H1 (cell line): ENCODE measurements at places on chromosomes 11 and 22.

DNA sequence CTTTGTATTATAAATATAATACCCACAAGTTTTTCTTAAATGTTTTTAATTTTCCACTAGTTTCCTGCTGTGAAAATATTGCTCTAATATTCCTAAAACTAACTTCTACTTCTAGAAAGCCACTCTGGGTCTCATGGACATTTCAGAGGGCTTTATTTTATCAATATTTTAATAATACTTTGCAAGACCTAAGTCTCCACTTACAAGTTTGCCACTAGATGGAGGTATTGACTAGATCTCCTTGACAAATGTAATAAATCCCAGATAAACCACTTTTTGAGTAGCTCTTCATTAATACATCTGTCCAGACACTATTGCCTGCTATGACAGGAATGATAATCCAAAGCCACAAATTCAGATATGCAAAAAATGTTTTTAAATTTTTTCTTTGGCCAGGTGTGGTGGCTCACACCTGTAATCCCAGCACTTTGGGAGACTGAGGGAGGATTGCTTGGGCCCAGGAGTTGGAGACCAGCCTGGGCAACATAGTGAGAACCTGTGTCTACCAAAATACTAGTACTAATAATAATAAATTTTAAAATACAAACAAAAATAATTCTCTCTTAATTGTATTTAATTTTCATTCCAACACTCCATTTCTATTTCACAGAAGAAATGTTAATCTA is 3.5 kb upstream of the ACAT1 start:
- no peak for DNase-seq

GRCh38 chr22:45460288-45461109 is 42.2 kb upstream of the FBLN1 start:
- DNase-seq: no peak

DNA sequence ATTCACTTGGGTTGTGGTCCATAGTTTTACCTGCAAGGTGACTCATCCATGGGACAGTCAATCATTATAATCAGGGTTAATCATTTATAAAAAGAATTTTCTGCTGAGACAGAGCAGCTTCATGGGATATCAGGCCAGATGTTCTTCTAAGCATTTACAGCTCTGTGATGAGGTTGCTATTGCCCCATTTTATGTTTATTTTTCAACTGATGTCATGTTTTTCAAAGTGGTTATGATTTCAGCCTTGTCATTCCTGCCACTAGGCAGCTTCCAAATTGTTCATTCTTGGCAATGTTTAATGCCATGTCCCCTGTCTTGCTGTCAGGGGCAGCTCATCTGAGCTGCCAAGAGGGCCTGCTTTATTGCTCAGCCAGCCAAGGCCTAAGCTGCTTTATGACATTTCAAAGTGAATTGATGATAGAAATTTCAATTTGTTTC is 35.9 kb upstream of the ZBED5 start:
- no peak for DNase-seq

DNA sequence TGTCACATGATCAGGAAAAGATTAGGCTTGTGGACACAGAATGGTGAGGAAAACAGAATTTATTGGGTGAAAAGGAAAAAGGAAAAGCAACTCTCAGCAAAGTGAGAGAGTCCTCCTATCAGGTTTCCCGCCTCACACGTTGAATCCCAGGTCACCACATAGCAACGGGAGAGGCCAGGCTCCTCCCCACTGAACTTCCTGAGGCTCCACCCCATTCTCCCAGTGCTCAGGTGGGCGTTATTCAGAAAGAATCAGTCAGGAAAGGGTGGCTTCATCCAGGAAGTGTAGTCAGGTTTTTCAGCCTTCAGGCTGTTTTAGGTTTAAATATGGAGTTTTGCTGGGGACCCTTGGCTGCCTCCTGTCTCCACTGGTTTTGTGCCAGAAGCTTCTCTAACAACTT is 66.9 kb downstream of the SPON1 start:
- no peak for DNase-seq

GRCh38 chr11:84261707-84262106 is 975.5 kb upstream of the CCDC90B start:
- DNase-seq: peak; percentile 46

DNA sequence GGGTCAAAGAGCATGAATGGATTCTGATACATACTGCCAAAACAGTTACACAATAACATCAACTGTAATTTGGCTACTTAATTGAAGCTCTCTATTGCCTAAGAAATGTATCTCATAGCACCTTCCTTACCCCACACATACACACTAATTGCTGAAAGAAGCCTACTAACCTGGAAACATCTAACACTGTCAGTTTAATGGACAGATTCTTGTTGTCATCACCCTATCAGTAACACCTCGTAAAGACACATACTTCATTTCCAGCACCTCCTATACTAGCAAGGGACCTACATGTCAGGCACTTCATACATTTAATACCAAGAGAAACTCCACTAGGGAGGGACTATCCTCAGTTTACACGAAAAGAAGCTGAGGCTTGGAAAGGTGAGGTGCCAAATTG is 9.9 kb downstream of the NAP1L4 start:
- no peak for DNase-seq

DNA sequence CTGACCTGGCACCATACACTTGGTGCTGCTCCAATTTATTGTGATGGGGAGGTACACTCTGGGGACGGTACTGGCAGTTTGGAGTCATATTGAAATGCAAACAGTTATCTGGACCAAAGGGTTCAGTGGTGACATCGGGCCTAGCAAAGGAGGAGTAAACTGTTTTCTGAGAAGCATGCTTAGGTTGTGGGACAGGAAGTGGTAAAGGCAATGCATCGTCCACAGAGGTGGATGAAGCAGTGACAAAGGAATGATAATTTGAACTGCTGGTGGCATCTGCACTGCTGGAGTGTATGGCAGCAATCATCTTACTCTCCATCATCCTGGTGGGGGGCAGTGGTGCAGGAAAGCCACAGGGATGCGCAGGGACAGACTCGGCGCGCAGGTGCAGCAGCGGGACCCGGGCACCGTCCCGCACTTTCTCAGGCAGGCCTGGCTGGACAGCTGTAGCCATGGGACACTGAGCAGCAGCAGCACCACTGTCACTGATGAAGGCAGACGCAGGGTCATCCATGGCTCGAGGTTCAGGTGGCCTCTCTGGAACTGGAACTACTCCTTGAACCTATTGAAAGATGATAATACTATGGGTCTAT is 28.0 kb upstream of the TP53AIP1 start:
- no peak for DNase-seq

DNA sequence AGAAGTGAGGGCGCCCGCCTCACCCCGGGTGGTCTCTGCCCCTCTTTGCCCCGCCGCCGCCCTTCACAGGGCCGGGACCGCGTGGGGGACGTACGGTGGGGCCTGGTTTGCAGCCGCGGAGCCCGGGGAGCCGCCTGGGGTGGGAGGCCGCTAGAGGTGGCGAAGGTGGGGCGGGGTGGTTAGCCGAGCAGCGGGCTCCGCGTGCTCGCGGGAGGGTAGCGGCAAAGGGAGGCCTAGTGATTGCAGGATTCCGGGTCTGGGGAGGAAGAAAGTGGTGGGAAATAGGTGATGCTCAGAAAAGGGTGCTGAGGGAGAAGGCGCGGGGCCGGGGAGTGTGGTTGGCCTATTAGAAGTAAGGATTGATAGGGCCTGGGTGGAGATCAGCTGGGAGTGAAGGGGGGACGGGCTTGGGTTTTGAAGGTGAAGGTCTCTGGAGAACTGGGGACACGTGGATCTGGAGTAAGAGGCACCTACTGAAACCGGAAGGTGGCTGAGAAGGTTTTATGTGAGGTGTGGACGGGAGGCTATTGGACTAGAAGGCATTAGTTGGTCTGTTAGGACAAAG is 571 bp downstream of the FAR1 start:
- peak; percentile 54 for DNase-seq

GRCh38 chr11:124812876-124813275 is 12.7 kb upstream of the MSANTD2 start:
- DNase-seq: no peak

DNA sequence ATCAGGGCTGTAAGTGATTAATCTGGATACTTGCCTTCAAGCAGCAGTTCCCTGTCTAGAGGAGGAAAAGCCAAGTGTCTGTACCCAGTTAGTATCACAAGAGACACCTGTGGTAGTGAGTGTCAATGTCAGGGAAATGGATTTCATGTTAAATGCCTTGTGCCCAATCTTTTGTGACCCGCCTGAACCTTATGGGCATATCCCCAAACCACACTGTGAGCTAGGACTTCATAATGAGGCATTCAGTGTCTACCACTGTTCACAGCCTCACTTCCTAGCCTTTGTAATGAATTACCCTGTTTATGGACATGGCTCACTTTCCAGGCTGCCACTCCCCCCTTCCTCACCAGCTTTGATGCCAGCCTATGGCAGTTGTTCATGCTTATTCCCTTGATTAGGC is 125.1 kb downstream of the TRIM44 start:
- no peak for DNase-seq

DNA sequence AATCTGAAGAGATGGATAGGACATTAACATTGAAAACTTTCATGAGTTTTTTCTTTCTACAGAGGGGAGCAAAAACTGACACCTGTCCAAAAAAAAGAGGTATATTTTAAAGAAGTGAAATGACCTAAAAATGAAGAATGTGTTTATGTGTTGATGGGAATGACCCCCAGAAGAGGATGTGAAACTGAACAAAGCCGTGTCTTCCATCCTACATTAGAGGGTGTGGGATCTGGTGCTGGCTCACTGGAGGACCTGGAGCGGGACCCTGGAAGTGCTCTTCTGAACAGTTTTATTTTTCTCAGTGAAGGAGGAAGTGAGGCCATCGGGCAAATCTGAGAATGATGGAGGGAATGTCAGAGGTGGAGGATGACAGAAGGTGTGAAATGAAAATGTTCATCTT is 470.1 kb downstream of the NTM start:
- no peak for DNase-seq

GRCh38 chr11:67410369-67410831 is 5.1 kb upstream of the CARNS1 start:
- DNase-seq: no peak

- DNase-seq: no peak
Observed at GRCh38 chr11:5928811-5929210, 13.2 kb upstream of the OR56A3 start.

GRCh38 chr11:61647529-61647928 is 32.7 kb upstream of the DAGLA start:
- DNase-seq: no peak
